Breast epithelium (tissue), 4 donors: ENCODE measurements at places on chromosomes 1 and 21. TPM values are rescaled to one million over a fixed set of nuclear protein-coding genes. Genes with fewer than 3 reads are reported as not detected.

BTBD19 gene
- total RNA-seq, result 3.8 TPM

CCNL2 gene
- 170 TPM for total RNA-seq

HFM1 gene
- total RNA-seq, result 4.6 TPM

MATN1 gene
- total RNA-seq, result not detected

REN gene
- not detected for total RNA-seq

SELE gene
- 1.4 TPM for total RNA-seq

LCE1C gene
- not detected for total RNA-seq
